ENCODE measurements at places on chromosomes 5 and 9.

GRCh38 chr9:16387382-16387781, 483.1 kb downstream of the BNC2 start:
- no peak for DNase-seq

DNA sequence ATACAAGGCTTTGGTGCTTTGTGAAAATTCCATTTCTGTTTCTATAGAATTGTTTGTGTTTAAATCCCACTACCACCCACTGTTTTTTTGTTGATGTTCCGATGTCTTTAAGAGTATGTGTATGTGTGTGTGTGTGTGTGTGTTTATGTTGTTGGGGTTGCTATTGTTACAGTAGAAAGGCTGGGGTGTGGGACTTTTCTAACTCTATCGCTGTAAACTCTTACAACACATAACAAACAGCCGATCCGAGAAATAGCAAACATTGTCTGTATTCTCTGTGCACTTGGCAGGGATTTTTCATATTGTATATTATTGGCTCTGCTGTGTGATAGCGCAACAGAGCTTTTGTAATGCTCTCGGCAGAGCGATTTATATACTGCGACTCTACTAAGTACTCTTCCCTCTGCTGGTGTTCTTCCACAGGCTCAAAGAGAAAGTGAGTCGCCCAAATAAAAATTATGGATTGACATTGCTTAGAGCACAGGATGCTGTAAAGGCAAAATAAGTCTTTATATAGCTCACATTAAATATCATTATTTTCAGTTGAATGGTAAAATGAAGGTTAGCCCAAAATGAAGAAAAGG, 492.2 kb upstream of the ARRDC3 start:
- DNase-seq = no peak

DNA sequence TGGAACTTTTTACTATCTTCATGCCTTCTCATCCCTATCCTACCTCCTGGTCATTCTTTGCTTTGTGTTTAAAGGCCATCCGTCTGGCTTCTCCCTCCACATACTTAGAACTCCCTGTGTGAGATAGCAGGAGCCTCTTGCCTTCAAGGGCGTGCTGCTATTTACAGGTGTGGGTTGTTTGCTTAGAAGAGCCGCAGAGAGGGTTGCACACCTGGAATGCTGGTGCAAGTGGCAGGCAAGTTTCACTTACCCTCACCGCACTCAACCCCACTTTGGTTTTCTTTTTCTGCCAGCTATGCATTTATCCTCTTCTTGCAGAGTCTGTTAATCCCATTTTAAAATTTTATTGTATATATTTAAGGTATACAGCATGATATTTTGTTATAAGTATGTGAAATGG, 12.6 kb downstream of the SKP2 start:
- no peak for DNase-seq

DNA sequence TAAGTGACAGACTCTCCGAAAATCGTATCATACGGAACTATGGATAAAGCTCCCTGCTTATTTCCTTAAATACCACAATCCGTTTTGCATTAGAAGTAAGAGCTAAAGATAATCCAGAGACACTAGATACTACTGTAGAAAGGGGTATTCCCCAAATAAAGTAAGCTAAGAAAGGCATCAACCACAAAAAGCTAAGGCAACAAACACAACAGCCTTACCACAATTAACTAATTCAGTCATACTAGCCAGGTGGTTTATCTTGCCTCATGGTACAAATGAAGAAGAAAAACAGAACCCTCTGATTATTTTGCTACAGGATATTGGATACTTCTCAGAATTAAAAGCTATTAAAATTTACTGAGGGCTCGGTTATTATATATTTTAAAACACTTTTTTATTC, 14.1 kb downstream of the ERP44 start:
- DNase-seq = no peak

- peak; percentile 9 for DNase-seq
Measured at GRCh38 chr9:2191609-2191972, 176.4 kb downstream of the SMARCA2 start.

DNA sequence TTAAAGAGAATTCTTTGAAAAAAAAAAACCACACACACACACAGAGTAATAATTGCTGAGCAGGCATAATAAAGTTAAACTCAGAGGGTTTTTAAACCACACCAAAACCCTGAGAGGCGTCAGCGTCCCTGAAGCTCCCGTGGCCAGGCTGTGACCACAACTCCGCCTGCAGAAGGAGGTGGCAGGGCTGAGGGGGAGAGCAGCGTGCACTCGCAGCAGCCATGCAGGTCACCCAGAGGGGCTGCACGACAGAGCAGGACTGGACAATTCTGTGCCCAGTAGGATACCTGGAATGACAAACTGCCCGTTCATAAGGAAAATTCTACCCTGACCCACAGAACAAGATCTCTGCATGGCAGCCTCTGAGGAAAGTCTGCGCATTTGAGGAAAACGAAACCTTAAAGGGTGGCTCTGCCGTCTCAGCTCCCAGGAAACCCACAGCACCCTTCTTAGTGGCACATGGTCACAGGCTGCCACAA, 44.0 kb downstream of the ROR2 start:
- no peak for DNase-seq

DNA sequence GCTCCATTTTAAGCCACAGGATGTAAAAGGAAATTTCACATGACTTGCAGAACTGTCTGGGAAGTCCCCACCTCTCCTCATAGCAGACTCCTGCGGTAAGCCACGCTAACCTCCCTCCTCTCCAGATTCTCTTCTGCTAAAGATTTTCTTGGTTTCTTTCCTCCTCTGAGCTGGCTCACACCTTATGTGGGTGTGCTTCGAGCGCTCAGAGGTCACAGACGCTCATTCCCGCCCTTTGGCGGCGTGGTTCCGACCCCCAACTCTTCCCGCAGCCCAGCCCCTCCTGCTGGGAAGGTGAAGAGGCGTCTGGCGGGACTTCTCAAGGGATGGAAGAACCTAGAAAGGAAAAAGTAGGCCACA, 32.9 kb upstream of the CDK20 start:
- DNase-seq = no peak

DNA sequence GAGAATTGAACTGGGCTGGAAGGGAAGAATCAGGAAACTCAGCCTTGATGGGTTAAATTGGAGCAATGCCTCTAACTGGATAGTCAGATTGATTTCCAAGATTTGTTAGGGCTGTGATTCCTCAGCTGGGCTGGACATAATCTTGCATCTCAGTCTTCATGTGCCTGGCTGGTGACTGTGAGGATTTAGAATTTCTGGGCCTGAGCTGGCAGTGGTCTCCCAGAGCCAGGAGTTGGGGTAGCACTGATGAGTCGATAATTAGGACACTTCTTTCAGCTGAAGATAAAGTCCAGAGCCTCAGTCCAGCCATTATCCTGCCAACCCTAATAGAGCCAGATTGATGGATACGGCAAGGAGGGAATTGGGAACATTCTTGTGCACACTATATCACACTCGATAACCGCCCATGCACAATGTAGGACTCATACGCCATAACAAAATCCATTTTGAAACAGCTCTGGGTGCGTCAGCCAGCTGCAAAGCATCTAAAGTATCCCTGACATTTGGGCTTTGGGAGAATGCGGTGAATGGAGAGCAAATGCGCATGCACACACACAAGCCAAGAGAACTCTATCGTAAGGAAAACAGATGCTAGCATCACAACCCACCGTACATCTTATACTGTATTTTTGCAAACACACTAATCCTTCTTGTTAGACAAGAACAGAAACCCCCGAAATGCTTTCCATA, 405.1 kb upstream of the KLF4 start:
- peak; percentile 89 for DNase-seq

GRCh38 chr9:134515026-134515821, 126.4 kb upstream of the COL5A1 start:
- no peak for DNase-seq

DNA sequence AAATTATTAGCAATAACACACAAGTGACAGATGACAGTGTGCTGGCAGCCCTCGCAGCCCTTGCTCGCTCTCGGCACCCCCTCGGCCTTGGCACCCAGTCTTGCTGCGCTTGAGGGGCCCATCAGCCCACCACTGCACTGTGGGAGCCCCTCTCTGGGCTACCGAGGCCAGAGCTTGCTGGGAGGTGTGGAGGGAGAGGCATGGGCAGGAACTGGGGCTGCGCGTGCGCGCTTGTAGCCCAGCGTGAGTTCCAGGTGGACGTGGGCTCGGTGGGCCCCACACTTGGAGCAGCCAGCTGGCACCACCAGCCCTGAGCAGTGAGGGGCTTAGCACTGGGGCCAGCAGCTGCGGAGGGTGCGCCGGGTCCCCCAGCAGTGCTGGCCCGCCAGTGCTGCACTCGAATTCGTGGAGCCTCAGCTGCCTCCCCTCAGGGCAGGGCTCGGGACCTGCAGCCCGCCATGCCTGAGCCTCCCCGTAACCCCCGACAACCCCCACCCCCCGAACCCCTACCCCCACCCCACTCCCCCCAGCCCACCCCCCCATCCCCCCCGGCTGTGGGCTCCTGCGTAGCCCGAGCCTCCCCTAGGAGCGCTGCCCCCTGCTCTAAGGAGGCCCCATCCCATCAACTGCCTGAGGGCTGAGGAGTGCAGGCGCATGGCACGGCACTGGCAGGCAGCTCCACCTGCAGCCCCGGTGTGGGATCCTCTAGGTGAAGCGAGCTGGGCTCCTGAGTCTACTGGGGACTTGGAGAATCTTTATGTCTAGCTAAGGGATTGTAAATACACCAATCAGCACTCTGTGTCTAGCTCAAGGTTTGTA, 240.9 kb downstream of the TRIM36 start:
- DNase-seq = no peak

GRCh38 chr5:82168294-82168693, 109.9 kb downstream of the RPS23 start:
- DNase-seq = peak; percentile 67

- peak; percentile 12 for DNase-seq
Measured at GRCh38 chr5:139232147-139232724, 34.1 kb upstream of the SIL1 start.

- DNase-seq = peak; percentile 45
Measured at GRCh38 chr5:126808521-126808988, 31.6 kb downstream of the LMNB1 start.

DNA sequence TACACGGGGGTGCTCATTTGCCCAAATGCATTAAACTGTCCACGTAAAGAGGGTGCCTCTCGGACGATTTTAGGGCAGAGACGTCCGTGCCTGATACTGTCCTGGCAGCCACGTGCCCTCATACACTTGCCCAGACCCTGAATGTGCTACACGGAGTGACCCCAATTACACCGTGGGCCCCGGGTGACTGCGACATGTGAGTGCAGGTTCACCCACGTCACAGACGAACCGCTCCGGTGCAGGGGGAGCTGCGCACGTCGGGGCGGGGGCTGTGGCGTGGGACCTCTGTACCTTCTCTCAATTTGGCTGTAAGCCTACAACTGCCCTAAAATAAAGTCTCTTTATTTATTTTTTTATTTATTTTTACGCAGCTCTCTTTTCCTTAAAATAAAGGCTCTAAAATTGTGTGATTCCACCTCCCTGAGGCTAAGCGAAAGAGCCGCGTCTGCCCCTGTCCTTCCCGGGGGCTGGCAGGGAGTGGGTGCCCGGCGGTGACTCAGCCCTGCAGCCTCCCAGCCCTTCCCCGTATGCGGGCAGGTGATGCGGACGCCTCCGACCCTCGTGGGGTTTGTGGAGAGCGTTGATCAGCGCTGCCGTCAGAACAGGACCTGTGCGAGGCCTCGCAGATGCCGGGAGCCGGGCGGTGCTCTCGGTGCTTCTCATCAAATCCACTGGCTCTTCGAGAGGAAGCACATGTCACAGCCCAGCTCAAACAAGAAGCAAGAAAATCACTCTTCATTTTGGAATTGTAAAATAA, 9.2 kb upstream of the EGFL7 start:
- no peak for DNase-seq

- peak; percentile 22 for DNase-seq
Measured at GRCh38 chr5:95761771-95762651, 30.9 kb downstream of the RHOBTB3 start.

GRCh38 chr9:21023861-21024260, 7.6 kb downstream of the HACD4 start:
- DNase-seq = no peak

GRCh38 chr9:4661611-4662010, 483 bp upstream of the PLPP6 start:
- no peak for DNase-seq

DNA sequence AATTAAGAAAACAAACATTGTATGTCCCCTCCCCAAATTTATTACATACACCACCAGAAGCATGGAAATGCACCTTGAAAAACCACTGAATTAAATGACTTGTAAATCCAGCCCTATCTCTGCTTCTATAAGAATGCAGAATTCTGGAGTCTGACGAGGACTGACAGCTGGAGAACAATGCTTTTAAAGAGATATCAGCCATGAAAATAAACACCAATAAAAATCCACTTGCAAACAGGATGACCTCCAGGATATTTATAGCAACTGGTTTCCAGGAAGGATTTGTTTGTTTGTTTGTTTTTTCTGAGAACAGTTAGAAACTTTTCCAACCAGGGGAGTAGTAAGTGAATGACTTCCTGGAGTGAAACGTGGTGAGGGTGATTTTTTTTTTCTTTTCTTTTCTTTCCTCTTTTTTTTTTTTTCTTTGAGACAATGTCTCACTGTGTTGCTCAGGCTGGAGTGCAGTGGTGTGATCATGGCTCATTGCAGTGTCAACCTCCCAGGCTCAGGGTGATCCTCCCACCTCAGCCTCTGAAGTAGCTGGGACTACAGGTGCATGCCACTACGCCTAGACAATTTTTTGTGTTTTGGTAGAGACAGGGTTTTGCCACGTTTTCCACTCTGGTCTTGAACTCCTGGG, 38.7 kb upstream of the SLC36A1 start:
- no peak for DNase-seq

- no peak for DNase-seq
Measured at GRCh38 chr9:3575821-3576220, 50.0 kb upstream of the RFX3 start.

- DNase-seq = no peak
Measured at GRCh38 chr9:130756455-130757152, 63.0 kb downstream of the EXOSC2 start.

DNA sequence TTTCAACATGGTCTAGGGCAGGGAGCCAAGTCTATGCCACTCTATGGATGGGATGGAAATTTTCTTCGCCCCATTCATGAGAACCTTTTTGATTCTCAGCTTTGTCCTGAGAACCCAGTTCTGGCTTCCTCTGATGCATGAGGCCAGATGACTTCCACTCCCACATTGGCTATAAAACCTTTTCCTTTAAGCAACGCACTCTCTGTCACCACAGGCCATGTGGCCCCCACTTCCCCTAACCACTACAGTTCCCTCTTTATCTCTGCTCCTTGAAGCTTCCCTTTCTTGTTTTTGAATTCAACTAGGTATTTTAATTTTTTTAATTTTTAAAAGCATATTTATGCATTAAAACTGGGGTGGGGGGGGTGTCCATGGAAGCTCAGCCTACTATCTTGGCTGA, 401.3 kb downstream of the ENC1 start:
- no peak for DNase-seq

DNA sequence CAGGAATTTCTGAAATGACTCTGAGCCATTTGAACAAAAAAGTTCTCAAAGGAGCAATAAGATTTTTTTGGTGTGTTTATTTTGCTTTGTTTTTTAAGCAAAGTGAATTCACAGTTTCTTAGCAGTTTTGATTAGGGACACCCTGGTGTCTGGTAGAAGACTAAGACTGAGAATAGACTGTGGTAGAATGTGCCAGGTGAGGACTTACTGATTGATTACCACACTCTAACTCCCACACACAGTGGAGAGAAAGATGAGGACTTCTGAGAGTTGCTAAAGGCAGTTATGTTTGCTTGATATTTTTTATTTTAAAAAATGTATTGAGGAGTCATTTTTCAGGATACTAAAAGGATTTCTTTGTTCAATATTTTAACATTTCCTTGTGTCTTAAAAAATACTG, 175.1 kb downstream of the CD180 start:
- no peak for DNase-seq

GRCh38 chr5:154741415-154741814, 13.8 kb upstream of the LARP1 start:
- DNase-seq = no peak
